ENCODE measurements at places on chromosomes 12 and 14. TPM values are rescaled to one million over a fixed set of nuclear protein-coding genes. Genes with fewer than 3 reads are reported as not detected.

The SDSL gene
- total RNA-seq, result 4.5 TPM

- peak; percentile 56 for DNase-seq
- H3K27me3 ChIP-seq, result no peaks in the 10 kb centered on the region
- peaks cover 17% of the 10 kb centered on the region for H3K4me1 ChIP-seq
- H3K36me3 ChIP-seq, result no peaks in the 10 kb centered on the region
- no peak overlapping the region for H3K27ac ChIP-seq
Measured at GRCh38 chr12:42568952-42569915, 20.3 kb downstream of the PRICKLE1 start.

GRCh38 chr12:111438481-111438880 is 32.8 kb downstream of the SH2B3 start:
- DNase-seq, result no peak
- H3K4me3 ChIP-seq, result no peak overlapping the region
- no peaks in the 10 kb centered on the region for H3K36me3 ChIP-seq
- H3K27me3 ChIP-seq, result no peaks in the 10 kb centered on the region
- peak overlapping the region; percentile 27 for H3K27ac ChIP-seq

- no peak overlapping the region for H3K27ac ChIP-seq
- no peaks in the 10 kb centered on the region for H3K4me1 ChIP-seq
- no peak overlapping the region for H3K4me3 ChIP-seq
- H3K27me3 ChIP-seq, result no peaks in the 10 kb centered on the region
- no peaks in the 10 kb centered on the region for H3K36me3 ChIP-seq
Measured at GRCh38 chr14:65804439-65805112, 392.0 kb downstream of the FUT8 start.

GRCh38 chr14:44396226-44396625 is 110.9 kb downstream of the FSCB start:
- H3K4me3 ChIP-seq, result no peak overlapping the region
- no peaks in the 10 kb centered on the region for H3K36me3 ChIP-seq
- DNase-seq, result no peak
- H3K4me1 ChIP-seq, result peaks cover 13% of the 10 kb centered on the region
- no peaks in the 10 kb centered on the region for H3K27me3 ChIP-seq

DNA sequence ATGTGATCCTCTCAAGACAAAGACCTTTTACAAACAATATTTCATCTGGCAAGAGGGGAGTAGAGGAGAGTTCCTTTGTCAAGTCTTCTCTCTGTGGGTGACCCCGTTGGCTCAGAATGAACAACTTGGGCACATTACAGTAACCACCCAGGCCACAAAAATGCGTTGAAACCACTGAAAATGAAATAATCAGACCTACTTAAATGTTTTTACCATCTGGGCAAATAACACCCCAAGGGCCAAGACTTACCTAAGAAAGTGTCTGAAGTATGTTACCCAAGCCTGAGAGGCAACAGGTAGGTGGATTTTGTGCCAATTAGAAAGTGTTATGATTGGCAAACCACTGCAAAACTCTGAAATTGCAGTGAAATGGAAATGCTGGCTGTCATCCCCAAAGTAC is 1.3 kb downstream of the TC2N start:
- H3K4me3 ChIP-seq, result no peak overlapping the region
- no peaks in the 10 kb centered on the region for H3K27me3 ChIP-seq
- H3K36me3 ChIP-seq, result no peaks in the 10 kb centered on the region
- H3K4me1 ChIP-seq, result peaks cover 8% of the 10 kb centered on the region
- no peak for DNase-seq
- H3K27ac ChIP-seq, result no peak overlapping the region

GRCh38 chr12:4685317-4685716 is 34.9 kb upstream of the GALNT8 start:
- H3K4me1 ChIP-seq, result no peaks in the 10 kb centered on the region
- H3K4me3 ChIP-seq, result no peak overlapping the region
- H3K36me3 ChIP-seq, result peaks cover 5% of the 10 kb centered on the region
- H3K27me3 ChIP-seq, result no peaks in the 10 kb centered on the region

- no peak overlapping the region for H3K27ac ChIP-seq
- no peak overlapping the region for H3K4me3 ChIP-seq
- H3K36me3 ChIP-seq, result no peaks in the 10 kb centered on the region
- H3K4me1 ChIP-seq, result no peaks in the 10 kb centered on the region
Measured at GRCh38 chr14:58491593-58491992, 64.1 kb downstream of the KIAA0586 start.

DNA sequence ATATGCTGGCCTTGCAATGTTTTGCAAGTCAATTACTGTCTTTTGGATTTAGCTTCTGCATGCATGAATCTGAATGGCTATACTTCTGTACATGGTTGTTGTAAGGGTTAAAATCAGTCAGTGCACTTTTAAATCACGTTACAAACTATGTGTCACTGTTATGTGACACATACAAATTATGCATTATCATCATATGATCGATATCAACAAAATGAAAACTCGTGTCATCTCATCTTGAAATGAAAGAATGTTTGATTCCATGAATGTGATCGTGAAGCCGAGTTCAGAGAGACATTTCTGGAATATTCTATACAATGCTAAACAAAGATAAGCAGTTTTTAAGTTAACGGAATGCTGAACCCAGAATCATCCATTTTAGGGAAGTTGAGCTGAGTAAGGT is 116.5 kb downstream of the HMGA2 start:
- H3K27ac ChIP-seq, result no peak overlapping the region
- H3K4me3 ChIP-seq, result no peak overlapping the region
- no peak for DNase-seq
- no peaks in the 10 kb centered on the region for H3K36me3 ChIP-seq
- no peaks in the 10 kb centered on the region for H3K27me3 ChIP-seq

The CPNE6 gene
- not detected for total RNA-seq

DNA sequence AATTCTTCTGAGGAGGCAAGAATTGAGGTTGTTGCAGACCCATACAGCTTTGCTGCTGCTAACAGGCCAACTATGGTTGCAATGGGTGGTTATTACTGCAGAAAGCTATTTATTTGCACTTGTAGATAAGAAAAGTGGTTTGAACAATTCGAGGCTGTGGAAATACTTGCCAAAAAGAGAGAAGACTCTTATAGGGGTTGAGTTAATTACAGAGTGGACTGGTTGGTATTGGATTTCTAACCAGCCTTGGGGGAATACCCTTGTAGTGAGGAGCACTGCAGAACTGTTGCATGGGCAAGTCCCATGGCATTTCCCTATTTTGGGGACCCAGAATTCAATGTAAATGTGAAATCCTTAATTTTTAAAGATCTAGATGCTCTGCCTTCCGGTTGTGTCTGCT is 120.5 kb downstream of the KCNMB4 start:
- no peak overlapping the region for H3K27ac ChIP-seq
- H3K36me3 ChIP-seq, result no peaks in the 10 kb centered on the region
- no peak overlapping the region for H3K4me3 ChIP-seq
- DNase-seq, result no peak
- no peaks in the 10 kb centered on the region for H3K27me3 ChIP-seq

The RAN gene
- total RNA-seq, result 1,315 TPM

The RBP5 gene
- 1.8 TPM for total RNA-seq

DNA sequence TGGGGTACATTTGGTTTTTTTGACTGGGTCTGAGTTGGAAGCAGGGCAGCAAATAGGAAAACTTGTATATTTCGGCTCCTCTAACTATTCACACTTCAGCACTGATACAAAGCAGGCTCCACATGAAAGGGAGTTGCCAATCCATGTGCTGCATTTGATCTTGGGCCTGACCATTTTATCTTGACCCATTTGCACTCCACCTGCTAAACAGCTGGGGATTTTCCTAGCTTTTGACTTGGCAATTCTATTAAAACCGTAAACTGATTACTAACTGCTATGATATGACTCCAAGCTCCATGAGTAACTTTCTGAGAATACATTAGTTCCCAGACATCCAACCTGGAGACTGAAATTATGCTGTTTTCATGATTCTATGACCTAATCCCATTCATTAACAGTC is 797.1 kb downstream of the BCL11B start:
- no peaks in the 10 kb centered on the region for H3K36me3 ChIP-seq
- H3K4me3 ChIP-seq, result no peak overlapping the region
- no peak for DNase-seq
- no peak overlapping the region for H3K27ac ChIP-seq
- H3K4me1 ChIP-seq, result no peaks in the 10 kb centered on the region

GRCh38 chr12:77788231-77789168 is 42.2 kb upstream of the NAV3 start:
- no peak overlapping the region for H3K27ac ChIP-seq
- H3K4me1 ChIP-seq, result no peaks in the 10 kb centered on the region
- no peaks in the 10 kb centered on the region for H3K27me3 ChIP-seq
- no peak for DNase-seq
- H3K4me3 ChIP-seq, result no peak overlapping the region

The ANO2 gene
- 0.63 TPM for total RNA-seq

GRCh38 chr14:67432050-67432564 is 20.1 kb upstream of the PLEK2 start:
- no peaks in the 10 kb centered on the region for H3K27me3 ChIP-seq
- H3K4me1 ChIP-seq, result peaks cover 32% of the 10 kb centered on the region
- no peaks in the 10 kb centered on the region for H3K36me3 ChIP-seq
- no peak for DNase-seq
- no peak overlapping the region for H3K27ac ChIP-seq
- no peak overlapping the region for H3K4me3 ChIP-seq

DNA sequence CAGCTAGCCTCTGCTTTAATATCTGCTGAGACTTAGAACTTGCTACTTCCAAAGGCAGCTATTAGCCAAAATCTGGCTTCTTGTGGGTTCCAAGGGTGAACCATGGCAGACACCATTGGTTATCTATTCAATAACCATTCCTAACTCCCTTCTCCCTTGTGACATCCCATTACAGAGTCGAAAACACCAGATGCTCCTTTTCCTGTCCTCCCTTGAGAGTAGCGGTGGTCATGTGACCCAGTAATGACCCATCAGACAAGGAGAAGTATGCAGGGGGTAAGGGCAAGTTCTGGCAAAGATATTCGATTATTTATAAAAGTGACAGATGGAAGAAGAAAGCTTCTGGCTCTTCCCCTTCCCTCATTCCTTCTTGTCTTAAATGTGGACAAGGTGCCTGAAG is 20.1 kb downstream of the TGFB3 start:
- H3K27me3 ChIP-seq, result no peaks in the 10 kb centered on the region
- DNase-seq, result no peak
- no peaks in the 10 kb centered on the region for H3K4me1 ChIP-seq
- H3K36me3 ChIP-seq, result no peaks in the 10 kb centered on the region
- H3K27ac ChIP-seq, result no peak overlapping the region

- DNase-seq, result no peak
- no peaks in the 10 kb centered on the region for H3K4me1 ChIP-seq
- H3K27ac ChIP-seq, result no peak overlapping the region
- H3K36me3 ChIP-seq, result no peaks in the 10 kb centered on the region
Measured at GRCh38 chr12:108635201-108635996, 1.7 kb upstream of the SELPLG start.

The ASB2 gene
- not detected for total RNA-seq

DNA sequence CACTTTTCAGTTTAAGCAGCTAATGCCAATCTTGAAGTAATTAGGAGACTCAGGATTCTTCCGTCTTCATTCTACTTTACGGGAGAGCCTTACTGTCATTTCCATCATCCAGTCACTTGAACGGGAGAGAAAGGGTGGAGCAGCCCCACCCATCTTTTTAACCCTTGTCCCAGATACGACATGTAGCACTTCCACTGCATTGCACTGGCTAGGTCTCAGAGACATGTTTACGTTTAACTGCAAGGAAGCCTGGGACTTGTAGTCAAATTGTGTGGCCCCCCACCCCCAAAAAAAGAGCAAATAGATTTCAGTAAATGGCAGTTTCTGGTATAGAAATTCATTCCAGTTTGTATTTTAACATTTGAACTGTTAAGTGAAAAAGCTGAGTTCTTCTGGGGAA is 46.1 kb upstream of the SYT1 start:
- no peaks in the 10 kb centered on the region for H3K36me3 ChIP-seq
- no peaks in the 10 kb centered on the region for H3K27me3 ChIP-seq
- H3K4me1 ChIP-seq, result no peaks in the 10 kb centered on the region
- H3K27ac ChIP-seq, result no peak overlapping the region

The TSPAN11 gene
- not detected for total RNA-seq

The MOAP1 gene
- 11.5 TPM for total RNA-seq

The FAIM2 gene
- total RNA-seq, result 0.07 TPM

The KIF26A gene
- total RNA-seq, result 5.5 TPM

- no peaks in the 10 kb centered on the region for H3K27me3 ChIP-seq
- H3K4me1 ChIP-seq, result peaks cover 5% of the 10 kb centered on the region
- peak overlapping the region; percentile 42 for H3K27ac ChIP-seq
- no peak overlapping the region for H3K4me3 ChIP-seq
Measured at GRCh38 chr12:124318278-124319020, 23.6 kb downstream of the RFLNA start.

The KRT2 gene
- not detected for total RNA-seq

DNA sequence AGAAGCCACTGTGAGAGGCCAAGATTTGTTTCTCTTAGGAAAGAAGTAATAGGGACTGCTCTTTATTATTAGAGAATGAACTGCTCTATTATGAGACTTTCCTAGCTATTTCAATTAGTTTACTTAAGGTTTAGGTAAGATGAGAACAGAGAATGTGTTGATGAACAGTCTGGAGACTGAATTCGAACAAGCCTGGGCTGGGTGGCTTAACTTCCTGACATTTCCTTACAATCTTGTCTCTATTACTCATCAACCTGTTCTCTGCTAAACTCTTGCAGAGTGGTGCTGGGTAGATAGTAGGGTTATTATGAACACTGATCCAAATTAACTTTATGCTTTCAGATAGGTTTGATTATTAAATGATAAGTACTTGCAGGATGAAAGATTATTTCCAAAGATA is 31.2 kb downstream of the SLC15A5 start:
- no peaks in the 10 kb centered on the region for H3K27me3 ChIP-seq
- H3K4me1 ChIP-seq, result no peaks in the 10 kb centered on the region
- H3K36me3 ChIP-seq, result no peaks in the 10 kb centered on the region
- no peak overlapping the region for H3K4me3 ChIP-seq

The GNPTAB gene
- total RNA-seq, result 39.1 TPM

The DHH gene
- 0.16 TPM for total RNA-seq

The PLEKHH1 gene
- total RNA-seq, result 32.4 TPM

DNA sequence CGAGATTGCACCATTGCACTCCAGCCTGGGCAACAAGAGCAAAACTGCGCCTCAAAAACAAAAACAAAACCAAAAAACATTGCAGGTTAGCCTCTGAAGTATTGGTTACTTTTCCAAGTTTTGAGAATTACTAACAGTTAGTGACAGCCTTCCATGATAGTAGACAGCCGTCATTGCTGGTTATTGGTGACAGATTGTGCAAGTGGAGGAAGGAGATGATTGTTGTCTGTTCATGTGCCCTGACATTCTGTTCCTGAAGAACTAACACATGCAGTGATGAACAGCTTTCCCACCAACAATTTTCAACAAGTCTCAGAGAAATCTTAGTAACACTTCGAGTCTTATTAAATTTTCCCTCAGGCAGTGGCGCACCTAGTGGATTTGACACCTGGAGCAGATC is 89.3 kb upstream of the NAP1L1 start:
- H3K27me3 ChIP-seq, result no peaks in the 10 kb centered on the region
- peaks cover 6% of the 10 kb centered on the region for H3K4me1 ChIP-seq
- no peaks in the 10 kb centered on the region for H3K36me3 ChIP-seq

- H3K27me3 ChIP-seq, result no peaks in the 10 kb centered on the region
- no peak overlapping the region for H3K4me3 ChIP-seq
- no peak overlapping the region for H3K27ac ChIP-seq
- no peak for DNase-seq
- no peaks in the 10 kb centered on the region for H3K36me3 ChIP-seq
Measured at GRCh38 chr12:113797535-113797868, 168.6 kb downstream of the RBM19 start.

GRCh38 chr12:124310178-124310577 is 15.3 kb downstream of the RFLNA start:
- no peaks in the 10 kb centered on the region for H3K4me1 ChIP-seq
- H3K27me3 ChIP-seq, result no peaks in the 10 kb centered on the region
- peaks cover 5% of the 10 kb centered on the region for H3K36me3 ChIP-seq
- no peak overlapping the region for H3K4me3 ChIP-seq
